WTC11 (cell line): ENCODE measurements at places on chromosomes 1 and 21. TPM values are rescaled to one million over a fixed set of nuclear protein-coding genes. Genes with fewer than 3 reads are reported as not detected.

DNA sequence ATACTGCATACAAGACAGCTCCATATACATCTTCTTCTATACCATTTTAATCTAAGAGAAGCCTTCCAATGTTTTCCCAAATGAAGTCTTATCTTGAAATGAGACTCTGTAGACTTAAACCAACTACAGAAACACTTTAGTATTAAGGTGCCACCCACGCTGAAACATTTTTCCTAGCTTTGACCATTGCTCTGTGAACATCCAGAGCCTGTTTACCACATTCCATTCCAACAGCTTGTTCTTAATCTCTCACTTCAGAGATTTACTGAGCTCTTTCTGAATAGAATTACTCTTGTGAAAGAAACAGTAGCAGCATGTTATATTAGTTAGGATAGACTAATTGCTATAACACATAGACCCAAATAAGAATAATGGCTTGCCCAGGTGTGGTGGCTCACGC lies 19.6 kb upstream of the POGZ start:
- no peak for DNase-seq

DNA sequence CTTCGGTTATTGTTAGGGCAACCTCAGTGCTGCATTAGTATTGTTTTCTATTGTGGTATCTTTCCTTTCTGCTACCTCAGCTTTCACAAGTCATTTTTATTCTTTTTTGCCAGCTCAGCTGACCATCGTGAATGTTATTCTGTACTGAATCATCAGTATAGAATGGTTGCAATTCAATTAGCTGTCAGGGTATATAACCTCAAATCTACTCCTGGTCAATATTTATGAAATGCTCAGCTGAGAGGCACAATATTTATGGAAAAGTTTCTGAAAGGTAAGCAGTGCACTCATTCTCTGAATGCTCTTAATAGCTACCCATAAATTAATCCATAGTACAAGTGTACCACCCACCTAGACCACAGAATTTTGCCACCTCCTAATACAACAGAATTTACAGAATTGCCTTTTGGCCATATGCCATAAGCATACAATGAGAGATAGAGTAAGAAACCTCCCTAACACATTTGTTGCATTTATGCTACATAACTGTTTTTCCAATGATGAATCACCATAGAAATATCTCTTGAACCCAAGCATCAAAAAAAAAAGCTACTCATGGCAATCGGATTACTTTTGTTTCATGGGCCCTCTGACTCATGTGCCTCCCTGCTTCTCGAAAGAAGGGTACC lies 732.6 kb upstream of the CHRM3 start:
- DNase-seq, result no peak

DNA sequence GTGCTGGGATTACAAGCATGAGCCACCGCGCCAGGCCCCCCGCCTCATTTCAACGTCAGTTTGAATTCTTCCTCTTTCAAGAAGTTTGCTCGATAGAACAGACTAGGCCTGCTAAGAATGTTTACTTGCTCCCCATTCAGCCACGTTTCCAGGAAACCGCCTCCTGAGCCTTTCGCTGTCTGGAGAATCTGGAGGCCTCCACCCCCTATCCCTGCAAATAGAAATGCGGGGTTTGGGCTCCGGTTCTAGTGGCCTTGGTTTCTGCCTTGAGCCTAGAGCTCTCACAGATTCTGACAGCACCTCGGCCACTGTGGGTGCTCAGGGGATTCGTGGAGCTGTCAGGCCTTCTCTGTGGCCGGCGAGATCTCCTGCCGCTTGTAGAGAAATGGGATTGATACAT lies 84.3 kb downstream of the UBIAD1 start:
- DNase-seq, result no peak

DNA sequence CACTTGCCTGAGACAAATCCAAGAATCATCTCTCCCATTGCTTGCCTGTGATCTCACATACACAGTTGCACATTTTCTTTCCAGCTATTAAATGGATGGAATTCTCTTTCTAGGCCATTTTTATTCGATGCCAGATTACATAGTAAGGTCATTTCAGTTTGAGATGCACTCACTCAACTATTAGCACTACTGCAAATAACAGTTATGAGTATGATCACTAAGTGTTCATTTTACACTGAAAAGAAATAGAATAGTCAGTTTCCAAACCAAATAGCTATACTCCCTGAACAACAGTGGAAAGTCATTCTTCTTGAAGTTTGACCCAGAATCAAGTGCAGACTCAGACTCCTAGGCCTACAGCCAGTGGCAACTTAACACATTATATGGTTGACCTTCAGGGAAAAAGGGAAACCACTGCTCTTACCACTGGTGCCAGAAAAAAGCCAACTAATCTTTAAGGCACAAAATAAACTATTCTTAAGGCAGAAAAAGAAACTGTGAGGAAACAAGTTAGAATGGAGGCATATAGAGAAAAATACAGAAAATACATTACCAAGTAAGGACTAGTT lies 31.5 kb downstream of the WNT2B start:
- DNase-seq, result no peak

- DNase-seq, result peak; percentile 39
Observed at GRCh38 chr1:212595787-212596714, 12.5 kb upstream of the ATF3 start.

DNA sequence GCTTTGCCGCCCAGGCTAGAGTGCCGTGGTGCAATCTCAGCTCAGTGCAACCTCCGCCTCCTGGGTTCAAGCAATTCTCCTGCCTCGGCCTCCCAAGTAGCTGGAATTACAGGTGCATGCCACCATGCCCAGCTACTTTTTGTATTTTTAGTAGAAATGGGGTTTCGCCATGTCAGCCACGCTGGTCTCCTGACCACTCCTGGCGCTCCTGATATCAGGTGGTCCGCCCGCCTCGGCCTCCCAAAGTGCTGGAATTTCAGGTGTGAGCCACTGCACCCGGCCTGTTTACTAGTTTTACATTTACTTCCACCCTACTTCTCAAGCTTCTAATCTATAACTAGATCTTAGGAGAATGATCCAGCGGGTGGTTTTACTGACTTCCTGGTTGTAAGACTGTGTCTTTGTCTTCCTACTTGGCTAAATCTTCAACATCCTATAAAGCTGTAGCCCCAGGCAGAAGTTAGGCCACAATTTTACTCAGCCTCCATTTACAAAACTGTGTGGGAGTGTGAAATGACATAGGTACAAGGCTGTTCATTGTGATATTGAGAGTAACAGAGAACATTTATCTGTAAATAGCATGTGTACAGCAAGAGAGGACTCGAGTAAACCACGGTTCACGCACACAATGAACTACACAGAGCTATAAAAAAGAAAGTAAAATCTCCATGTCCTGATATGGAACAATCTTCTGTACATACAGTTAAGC lies 9.6 kb upstream of the POU2F1 start:
- DNase-seq, result no peak

The UTS2 gene
- not detected in 3 replicates for total RNA-seq

GRCh38 chr1:16294219-16295212 lies 57.5 kb upstream of the CPLANE2 start:
- DNase-seq, result no peak

The HSPA6 gene
- total RNA-seq, result 0.16 to 0.22 TPM in 2 of 3 replicates, not detected in the other

GRCh38 chr1:23657659-23658275 lies 33.8 kb upstream of the RPL11 start:
- peak; percentile 89 for DNase-seq

GRCh38 chr1:2466958-2467554 lies 9.0 kb upstream of the PLCH2 start:
- DNase-seq, result peak; percentile 71

The PRAMEF8 gene
- total RNA-seq, result not detected in 3 replicates

- peak; percentile 34 for DNase-seq
Observed at GRCh38 chr1:205976708-205977401, 26.3 kb downstream of the RAB7B start.

The PHF13 gene
- total RNA-seq, result 39.6 to 40.0 TPM (median 40.0 TPM) in 3 replicates
